ENCODE measurements at places on chromosomes 3 and 15.

DNA sequence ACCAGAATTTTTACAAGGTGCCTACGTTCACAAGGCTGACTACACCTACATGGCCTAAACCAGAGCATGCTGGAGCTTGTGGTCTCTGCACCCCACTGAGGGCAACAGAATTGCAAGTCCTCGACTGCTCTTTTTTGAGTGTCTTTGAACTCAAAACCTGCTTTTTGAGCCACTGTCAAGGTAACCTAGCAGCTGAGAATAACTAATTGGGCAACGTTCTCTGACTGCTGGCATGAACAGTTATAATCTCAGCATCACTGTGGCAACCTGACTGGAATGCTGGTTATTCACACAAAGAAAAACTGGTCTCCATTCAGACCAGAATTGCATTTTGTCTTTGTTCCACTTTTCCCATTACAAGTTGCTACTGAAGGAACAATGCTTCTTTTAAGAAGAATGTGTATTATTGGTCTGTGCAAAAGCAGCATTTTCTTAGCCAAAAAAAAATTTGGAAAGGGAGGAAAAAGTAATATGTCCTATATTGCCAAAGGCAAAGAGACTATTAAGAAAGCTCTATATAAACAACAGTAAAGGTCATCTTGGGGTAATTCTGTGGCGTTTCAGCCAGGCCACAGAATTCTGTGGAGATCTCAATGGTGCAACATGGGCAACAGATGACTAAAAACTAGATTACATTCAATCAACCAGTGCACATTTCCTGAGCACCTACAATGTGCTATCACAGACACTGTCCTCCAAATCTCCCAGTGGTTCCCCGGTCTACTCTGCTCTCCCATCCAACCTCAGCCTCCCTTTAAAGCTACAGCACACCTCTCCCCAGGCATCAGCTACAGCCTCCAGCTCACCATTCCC is 76.8 kb downstream of the TNIK start:
- no peak for DNase-seq

DNA sequence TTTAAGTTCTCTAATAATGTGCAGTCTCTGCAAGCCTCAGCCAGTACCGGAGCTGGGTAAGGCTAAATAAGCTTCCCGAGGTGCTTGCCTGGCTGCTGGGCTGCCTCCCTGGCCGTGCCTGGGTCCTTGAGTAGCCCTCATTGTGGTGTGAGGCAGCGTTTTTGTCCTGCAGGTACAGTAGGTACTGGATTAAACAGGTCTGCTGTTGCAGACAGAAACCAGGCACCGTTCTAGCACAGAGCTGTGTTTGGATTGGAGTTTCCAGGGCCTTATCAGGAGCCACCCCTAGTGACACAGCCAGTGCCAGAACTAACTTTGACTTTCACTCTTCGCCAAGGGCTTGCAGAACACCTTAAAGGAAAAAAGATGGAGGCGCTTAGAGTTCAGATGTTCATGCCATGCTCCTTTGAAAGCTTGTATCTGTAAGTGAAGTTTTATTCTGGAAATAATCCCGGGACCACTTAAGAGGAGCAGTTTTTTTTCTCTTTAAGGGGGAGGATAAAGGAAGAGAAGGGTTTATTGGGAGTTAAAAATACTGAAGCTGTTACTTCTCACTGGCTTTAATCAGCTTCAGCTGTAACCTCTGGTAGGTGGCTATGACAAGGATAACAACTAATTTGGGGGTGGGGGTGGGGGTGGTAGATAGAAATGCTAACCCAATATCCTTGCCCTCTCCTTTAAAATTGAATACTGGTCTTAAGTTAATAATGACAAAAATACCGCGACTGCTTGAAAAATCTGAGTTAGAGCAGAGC is 126.8 kb downstream of the MITF start:
- no peak for DNase-seq

DNA sequence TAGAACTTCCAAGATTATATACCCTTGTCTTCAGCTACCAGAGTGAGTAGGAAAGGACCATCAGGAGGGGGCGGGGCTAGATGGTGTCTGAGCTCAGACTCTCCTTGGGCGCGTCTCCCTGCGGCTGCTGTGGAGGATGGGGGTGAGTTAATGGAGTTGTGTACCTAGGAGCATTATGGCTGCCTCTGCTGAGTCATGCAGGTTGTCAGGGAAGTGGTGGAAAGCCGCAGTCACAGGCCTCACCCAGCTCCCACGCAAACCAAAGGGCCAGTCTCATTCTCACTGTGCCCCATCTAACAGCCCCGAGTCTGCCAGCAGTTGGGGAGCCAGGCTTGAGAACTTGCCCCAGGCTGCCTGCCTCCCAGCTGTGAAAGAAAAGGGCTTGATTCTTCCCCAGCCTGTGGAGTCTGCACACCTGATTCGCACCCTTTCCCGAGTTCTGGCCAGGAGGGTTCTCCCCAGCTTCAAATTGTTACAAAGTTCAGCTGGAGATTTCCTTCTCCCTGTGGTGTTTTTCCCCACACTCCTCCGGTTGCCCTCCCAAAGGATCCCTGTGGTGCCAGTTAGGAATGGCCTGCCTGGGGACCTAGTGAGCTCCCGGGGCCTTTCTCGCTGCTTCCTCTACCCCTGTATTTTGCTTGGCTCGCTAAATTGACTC is 143.3 kb downstream of the HCN4 start:
- DNase-seq: no peak

DNA sequence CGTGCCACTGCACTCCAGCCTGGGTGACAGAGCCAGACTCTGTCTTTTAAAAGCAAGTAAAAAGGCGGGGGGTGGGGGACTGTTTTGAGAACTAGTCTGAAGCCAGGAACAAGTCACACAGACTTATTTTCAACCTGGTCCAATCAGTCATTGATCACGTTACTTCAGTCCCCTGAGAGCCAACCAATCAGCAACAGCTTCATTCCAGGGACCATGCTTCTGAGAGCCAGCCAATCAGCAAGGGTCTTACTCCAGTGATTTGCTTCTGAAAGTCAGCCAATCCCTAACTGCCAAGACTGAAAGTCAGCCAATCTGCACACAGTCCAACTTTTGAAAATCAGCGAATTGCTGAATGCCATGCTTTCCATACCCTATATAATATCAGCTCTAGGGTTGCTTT is 48.6 kb upstream of the C15orf39 start:
- DNase-seq: no peak

DNA sequence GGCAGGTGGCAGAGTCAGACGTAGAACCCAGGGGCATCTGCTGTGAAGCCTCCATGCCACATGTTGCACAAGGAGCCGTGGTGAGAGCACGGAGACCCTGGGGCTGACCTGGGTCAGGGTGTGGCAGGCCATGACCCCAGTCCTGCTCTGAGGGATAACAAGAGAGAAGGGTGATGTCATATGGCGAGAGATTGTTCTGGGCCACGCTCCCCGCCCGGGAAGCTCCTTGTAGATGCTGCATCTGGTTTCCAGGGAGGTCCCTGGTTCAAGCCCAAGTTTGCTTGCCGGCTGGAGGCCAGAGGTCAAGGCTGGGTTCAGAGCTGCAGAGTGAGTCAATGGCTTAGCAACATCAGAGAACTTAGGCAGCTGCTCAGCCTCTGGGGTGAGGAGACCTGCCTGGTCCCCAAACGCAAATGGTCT is 17.3 kb downstream of the FGD5 start:
- no peak for DNase-seq

DNA sequence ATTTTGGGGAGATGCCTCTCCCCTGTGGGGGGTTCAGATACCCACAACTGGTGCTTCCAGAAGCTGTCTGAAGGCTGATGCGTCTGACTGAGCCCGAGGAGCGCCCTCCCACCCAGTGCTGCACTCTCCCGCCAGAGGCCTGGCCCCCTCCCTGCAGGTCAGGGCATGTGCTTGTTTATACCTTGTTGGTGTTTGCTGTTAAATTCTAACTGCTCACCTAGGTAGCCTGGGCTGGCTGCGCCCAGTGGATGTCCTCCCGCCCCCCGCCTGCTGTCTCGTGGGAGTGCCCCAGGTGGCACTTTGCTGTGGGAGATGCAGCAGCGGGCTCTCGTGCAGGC is 12.9 kb downstream of the KLF13 start:
- DNase-seq: no peak

GRCh38 chr15:50797926-50798325 is 32.4 kb upstream of the SPPL2A start:
- DNase-seq: no peak

GRCh38 chr3:67416703-67417102 is 237.7 kb downstream of the SUCLG2 start:
- no peak for DNase-seq

DNA sequence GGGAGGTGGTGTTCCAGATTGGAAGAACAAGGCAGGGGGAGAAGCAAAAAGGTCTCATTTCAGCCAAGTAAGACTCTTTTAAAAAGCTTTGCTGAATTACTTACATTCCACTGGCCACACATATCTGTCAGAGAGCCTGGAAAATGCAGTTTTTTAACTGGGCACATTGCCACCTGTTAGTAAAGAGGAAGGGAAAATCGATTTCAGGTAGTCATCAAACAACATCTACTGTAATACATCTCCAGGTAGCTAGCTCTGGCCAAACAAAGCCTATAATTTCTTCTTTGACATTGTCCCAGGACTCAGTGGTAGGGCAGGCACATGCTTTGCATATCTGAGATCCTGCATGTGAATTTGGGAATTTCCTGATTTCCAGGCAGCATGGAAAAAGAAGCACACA is 480.7 kb upstream of the SUCLG2 start:
- DNase-seq: no peak

GRCh38 chr15:57375827-57376695 is at the start of gene CGNL1:
Gene CGNL1, plus strand, starts transcription at chr15:57376505. Its CDS starts 61,495 bp downstream, at chr15:57438000.
- no peak for DNase-seq

GRCh38 chr3:133138017-133138416 is 99.8 kb downstream of the TMEM108 start:
- no peak for DNase-seq

DNA sequence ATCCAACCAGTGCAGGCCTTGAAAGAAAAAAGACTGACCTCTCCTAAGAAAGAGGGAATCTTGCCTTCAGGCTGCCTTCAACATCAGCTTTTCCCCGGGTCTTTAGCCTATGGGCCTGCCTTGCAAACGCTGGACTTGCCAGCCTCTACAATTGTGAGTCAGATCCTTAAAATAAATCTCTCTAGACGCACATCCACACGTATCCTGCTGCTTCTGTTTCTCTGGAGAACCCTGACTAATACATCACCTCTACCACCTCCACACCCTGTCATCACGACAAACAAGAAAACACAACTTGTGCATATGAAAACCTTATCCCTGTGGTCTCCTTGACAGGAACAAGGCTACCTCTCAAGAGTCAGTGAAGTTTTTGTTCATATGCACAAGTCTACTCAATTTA is 11.8 kb downstream of the CYFIP1 start:
- DNase-seq: no peak

- no peak for DNase-seq
Measured at GRCh38 chr3:126897943-126898342, 85.0 kb upstream of the PLXNA1 start.

GRCh38 chr3:177194299-177194698 is 3.0 kb downstream of the TBL1XR1 start:
- no peak for DNase-seq

- DNase-seq: no peak
Measured at GRCh38 chr15:62549345-62549970, 384.4 kb upstream of the C2CD4B start.

DNA sequence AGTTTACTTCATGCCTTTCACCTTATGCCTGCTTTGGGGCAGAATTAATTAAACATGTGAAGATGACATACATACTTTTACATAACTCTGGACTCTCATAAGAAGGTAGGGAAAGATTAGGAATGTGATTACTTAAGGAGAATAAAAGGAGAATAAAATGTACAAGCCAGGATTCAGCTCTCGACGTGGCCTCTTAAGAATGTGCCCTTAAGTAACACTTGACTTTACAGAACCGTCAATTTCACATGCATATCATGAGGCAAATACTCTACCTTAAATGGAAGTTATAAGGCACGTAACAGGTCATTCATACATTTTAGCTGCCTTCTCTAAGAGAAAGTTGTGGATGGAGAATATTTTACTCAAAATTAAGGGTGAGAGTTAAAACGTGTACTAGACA is 263.7 kb upstream of the LMCD1 start:
- no peak for DNase-seq

DNA sequence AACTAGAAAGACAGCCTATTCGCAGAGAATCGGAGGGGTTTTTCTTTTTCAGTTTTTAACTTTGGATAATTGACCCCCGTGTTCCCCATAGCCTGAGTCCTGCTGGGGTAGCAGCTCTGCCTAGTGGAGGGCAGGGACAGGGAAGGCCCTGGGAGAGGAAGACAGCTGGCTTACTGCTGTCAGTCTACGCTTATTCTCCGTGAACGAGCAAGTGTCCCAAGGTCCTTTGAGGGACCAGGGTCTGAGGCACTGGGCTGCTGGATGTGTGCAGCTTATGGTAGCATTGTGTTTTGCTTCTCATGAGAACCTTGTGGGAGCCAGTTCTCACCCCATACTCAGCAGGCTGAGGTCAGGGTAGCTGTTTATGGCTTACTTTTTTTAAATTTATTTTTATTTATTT is 3.0 kb downstream of the LIMD1 start:
- DNase-seq: no peak

GRCh38 chr15:58517682-58518525 is 86.1 kb downstream of the LIPC start:
- no peak for DNase-seq

- DNase-seq: no peak
Measured at GRCh38 chr15:92153620-92154019, 240.1 kb upstream of the ST8SIA2 start.

GRCh38 chr15:66654739-66655375 is 47.2 kb upstream of the SMAD6 start:
- DNase-seq: no peak

- DNase-seq: no peak
Measured at GRCh38 chr3:106275592-106275991, 406.8 kb upstream of the CBLB start.

DNA sequence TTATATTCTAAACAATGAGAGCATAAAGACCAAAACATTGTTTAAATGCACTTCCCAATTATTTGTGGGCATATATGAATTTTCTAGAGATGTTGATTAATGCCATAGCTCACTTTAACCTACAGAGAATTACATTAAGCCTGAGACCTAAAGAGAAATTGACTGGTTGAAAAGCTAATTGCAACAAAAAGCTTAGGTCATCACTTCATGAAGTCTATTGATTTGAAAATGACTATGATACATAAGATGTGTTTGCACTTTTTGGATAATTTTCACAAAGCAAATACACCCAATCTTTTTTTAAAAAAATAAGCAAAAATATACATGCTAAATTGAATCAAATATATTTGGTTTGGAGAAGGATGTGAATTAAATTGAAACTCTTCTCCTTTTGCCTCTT is 532.8 kb upstream of the GOLIM4 start:
- DNase-seq: no peak

- no peak for DNase-seq
Measured at GRCh38 chr3:160885791-160886286, 129.8 kb downstream of the PPM1L start.

- DNase-seq: no peak
Measured at GRCh38 chr3:52217409-52217805, 8.0 kb downstream of the TLR9 start.

- no peak for DNase-seq
Measured at GRCh38 chr3:170469151-170470062, 50.7 kb downstream of the CLDN11 start.

- DNase-seq: no peak
Measured at GRCh38 chr3:178100908-178101307, 435.3 kb upstream of the KCNMB2 start.

- no peak for DNase-seq
Measured at GRCh38 chr3:88114878-88115549, 34.7 kb upstream of the C3orf38 start.

GRCh38 chr3:157532529-157533297 is 29.5 kb upstream of the VEPH1 start:
- DNase-seq: no peak
